Left lobe of liver (tissue), 2 donors: ENCODE measurements at places on chromosomes 7 and 10. TPM values are rescaled to one million over a fixed set of nuclear protein-coding genes. Genes with fewer than 3 reads are reported as not detected.

GRCh38 chr10:11232222-11232961, 214.7 kb downstream of the CELF2 start:
- no peak for DNase-seq

- no peak for DNase-seq
Measured at GRCh38 chr7:29609162-29610037, 45.8 kb downstream of the PRR15 start.

- DNase-seq = no peak
Measured at GRCh38 chr7:77823787-77824186, 25.2 kb downstream of the PHTF2 start.

GRCh38 chr10:44925811-44926750, 14.9 kb downstream of the TMEM72 start:
- DNase-seq = peak; percentile 35

- DNase-seq = no peak
Measured at GRCh38 chr7:27128034-27128433, 2.5 kb downstream of the HOXA4 start.

GRCh38 chr10:124741922-124742412, 2.2 kb downstream of the FAM53B start:
- DNase-seq = no peak

DNA sequence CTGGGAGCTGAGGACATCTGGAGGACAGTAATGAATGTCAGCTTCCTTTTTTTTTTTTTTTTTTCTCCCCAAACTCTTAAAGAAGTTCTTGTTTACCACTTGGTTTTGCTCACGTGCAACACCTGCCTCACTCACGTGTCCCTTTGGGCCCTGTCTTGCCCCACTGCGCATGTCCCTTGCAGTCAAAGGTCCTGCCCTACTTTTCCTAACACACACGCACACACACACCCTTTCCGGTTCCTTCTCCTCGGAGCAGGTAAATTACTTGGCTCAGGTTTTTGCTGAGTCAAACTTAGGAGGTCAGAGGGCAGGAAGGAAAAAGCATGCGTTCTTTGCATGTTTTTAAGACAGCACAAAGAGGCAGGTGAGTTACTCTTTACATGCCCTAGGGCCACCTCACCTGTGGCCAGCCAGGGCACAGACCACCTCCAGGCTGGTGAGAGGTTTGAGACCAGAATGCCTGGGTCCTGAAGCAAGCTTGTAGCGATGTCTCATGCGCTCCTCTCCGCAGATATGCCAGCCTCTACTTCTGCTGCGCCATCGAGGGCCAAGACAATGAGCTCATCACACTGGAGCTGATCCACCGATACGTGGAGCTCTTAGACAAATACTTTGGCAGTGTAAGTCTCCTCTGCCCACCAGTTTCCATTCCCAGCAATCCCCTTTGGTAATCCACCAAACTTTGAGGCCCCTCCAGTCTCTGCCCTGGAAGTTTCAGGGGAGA, 2.8 kb downstream of the AP1S1 start:
- no peak for DNase-seq

The AKR1D1 gene
- 206 TPM for total RNA-seq

- no peak for DNase-seq
Measured at GRCh38 chr10:113533801-113534200, 19.1 kb upstream of the HABP2 start.

DNA sequence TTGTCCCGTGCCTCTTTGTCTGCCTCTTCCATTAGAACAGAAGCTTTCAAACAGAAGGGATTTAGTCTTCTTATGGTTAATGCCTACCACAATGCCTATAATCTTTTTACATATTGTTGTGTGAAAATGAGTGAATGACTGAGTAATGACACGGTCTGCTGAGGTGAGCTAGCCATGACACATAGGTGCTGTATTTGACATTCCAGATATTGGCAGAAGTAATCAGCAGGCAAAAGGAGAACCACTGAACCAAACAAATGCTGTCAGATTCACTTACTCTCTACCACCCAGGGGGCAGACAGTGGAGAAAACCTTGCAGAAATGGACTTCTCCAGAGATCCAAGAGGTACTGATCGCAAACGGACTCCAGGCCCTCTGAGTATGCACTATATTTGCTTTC, 377.2 kb upstream of the VWC2 start:
- no peak for DNase-seq

The DRGX gene
- not detected for total RNA-seq

DNA sequence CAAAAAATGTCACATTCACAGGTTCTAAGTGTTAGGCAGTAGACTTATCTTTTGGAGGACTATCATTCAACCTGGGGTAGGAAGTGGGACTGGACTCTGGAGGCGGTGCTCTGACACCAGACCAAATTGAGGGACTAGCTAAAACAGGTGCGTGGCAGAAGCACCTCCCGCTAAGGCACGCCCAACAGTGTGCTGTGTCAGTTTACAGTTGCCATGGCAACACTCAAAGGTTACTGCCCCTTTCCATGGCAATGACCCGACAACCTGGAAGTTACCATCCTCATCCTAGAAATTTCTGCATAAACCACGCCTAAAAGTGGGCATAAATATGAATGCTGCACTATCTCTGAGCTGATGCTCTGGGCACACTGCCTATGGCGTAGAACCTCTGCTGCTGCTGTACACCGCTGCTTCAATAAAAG, 14.0 kb upstream of the BLNK start:
- DNase-seq = peak; percentile 83

- no peak for DNase-seq
Measured at GRCh38 chr10:111128331-111129180, 51.7 kb downstream of the ADRA2A start.

The SLC16A9 gene
- 0.73 TPM for total RNA-seq

DNA sequence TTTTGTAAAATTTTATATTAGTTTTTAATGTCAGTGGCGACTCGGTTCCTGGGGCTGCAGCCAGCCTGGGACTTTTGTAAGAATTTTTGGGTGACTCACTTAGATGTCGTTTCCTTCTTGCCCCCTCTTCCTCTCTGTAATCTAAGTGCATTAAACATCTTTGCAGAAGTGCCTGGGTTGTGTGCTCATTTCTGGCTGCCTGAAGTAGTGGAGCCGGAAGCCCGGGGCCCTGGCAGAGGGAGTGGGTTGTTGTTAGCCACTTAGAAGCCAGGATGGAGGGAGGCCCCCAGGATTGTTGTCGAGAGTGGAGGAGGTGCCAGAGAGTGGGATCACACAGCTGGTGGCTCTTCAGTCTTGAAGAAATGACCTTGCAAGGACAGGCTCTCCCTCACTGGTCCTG, 11.0 kb upstream of the TRIM8 start:
- no peak for DNase-seq

The SPDYE18 gene
- 0.60 TPM for total RNA-seq

GRCh38 chr10:131668903-131669302, 231.9 kb upstream of the PPP2R2D start:
- DNase-seq = no peak

GRCh38 chr10:108989976-108990375, 933.3 kb downstream of the XPNPEP1 start:
- no peak for DNase-seq

- DNase-seq = no peak
Measured at GRCh38 chr7:146054909-146055308, 61.7 kb upstream of the CNTNAP2 start.

The GRID1 gene
- 0.58 TPM for total RNA-seq

The ICA1 gene
- total RNA-seq = 1.9 TPM

- no peak for DNase-seq
Measured at GRCh38 chr10:126673565-126673964, 3.1 kb upstream of the C10orf90 start.

DNA sequence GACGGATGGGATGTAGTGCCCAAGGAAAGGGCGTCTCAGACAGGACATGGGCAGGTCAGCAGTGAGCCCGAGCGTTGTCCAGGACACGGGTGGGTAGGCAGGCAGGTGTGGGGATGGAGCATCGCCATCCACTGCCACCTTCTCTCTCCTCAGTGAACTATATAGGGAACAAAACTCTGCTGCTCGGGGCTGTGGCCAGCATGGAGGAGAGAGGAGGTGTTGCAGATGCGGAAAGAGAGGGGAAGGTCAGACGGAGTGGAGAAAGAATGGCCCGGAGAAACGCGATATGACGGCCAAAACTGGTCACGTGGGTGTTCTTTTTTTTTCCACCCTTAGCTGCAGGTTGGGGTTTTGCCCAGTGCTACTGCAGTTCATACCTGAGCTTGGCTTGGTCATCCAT, 71.2 kb downstream of the GRID1 start:
- DNase-seq = peak; percentile 22

DNA sequence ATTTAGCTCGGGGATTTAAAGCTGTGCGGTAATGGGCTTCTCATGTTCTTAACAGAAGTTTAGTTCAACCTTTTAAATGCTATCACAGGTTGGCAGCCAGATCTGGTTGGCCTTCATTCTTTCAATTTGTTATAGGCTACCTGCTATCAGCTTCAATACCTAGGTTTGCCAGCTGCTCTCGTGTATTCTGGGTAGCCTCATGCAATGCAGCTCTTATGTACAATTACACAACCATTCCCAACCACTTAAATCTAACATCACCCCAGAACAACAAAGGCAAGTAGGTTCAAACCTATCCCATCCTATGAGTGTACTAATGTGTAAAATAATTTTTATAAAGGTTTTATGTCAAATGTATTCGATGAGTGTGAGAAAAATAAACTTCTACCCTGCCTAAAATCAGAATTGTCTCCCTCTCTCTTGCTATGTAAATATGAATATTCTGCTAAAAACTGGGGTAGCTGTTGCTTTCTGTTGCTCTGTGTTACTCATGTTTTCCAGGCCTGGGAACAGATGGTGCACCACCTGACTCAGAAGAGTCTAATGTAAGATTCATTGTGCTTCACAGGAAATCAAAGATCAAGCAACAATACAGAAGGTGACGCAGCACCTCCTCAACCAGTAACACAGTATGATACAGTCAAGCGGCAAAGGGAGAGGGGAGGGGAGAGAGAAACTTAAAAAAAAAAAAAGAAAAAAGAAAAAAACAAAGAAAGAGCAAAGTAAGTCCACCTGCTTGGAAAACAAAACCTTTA, 188.6 kb downstream of the ETV1 start:
- DNase-seq = no peak

DNA sequence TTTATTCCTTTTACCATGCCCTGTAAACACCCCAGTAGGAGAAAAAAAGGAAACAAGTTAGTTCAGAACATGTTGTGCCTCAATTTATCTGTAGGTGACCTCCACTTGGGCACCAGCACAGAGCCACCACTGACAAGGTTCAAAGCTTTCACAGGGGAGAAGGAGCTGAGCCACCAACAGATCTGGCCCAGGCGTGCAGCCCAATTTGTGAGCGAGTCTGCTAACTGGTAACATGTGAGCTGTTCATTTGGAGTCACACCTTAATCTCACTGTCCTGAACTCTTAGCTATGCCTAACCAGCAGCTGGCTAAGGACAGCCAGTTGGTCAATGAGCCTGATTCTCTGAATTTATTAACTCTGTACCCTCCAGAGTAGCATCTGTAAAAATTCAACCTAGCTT, 78.4 kb upstream of the CAMK2B start:
- DNase-seq = no peak

DNA sequence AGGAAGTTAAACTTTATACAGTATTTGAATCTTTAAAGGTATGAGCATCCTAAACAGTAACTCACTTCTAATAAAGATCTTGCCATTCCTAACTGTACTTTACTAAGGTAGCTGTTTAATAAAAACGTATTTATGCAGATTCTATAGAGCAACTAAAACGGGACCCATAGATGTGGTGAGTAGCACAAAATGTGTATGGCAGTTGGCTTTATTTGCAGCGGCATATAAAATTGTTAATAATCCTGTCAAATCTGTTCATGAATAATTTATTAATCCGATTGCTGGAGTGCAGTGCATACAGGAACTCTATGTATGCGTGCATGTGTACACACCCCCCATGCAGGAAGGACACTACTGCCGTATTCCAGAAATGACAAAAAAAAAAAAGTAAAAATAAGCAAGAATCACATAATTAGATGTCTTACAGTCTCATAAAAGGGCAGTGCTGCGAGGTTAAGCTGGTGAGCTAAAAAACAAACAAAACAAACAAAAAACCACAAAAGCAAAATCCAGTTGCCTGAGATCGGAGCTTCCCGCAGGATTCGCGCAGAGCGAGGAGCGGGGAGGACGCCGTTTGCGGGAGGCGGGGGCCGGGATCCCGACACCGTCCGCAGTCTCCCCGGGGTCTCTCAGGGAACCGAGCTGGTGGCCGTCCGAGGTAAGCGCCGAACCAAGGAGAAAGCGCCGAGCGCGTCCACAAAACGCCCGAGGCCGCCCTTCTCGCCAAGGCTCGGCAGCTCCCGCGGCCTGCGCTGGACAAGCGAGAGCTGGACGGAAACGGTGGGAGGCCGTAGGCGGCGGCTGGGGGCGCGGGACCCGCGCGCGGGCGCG, 518 bp upstream of the COMMD3 start:
- no peak for DNase-seq

- DNase-seq = no peak
Measured at GRCh38 chr10:124511205-124512039, 49.8 kb downstream of the LHPP start.
